ENCODE measurements at places on chromosomes 3 and 15.

DNA sequence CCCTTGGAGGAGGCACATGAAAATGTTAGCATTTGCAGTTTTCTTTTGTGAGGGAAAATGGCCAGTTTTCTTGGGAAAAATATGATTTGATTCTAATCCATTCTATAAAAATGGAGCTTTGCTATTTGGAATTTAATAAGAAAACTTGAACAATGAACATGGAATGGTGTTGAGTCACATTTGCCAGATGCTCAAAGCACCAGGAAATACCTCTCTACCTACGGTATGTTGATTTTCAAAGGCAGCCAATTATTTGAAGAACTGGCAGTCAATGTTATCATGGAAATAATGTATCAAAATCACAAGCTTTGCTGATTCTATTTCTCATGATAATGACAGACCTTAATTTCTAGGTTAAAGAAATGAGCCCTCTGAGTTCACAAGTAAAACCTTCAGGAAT lies 14.9 kb downstream of the NME9 start:
- no peak overlapping the region for H3K27ac ChIP-seq
- no peak for DNase-seq
- no peaks in the 10 kb centered on the region for H3K36me3 ChIP-seq
- no peak overlapping the region for H3K4me3 ChIP-seq
- no peaks in the 10 kb centered on the region for H3K27me3 ChIP-seq

DNA sequence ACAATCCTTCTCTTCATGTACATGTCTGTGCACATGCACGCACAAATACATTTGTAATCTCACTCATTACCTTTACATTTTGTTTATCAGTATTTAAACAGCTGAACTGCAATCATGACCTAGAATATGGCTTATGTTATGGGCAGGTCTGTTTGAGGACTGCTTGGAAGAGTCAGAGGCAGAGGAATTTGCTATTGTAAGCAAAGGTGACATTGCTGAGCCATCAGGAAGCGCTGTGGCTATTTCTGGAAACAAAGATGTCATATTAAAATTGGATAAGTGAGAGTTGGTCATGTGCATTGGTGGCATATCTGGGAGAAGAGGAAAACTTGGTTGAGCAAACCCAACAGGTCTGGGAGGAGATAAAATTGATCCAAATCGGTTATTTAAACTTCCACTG lies 41.6 kb downstream of the USF3 start:
- H3K4me1 ChIP-seq: no peaks in the 10 kb centered on the region
- no peaks in the 10 kb centered on the region for H3K27me3 ChIP-seq
- no peak for DNase-seq
- no peak overlapping the region for H3K4me3 ChIP-seq
- H3K36me3 ChIP-seq: no peaks in the 10 kb centered on the region

GRCh38 chr3:99544786-99545281 lies 93.6 kb upstream of the COL8A1 start:
- no peak overlapping the region for H3K27ac ChIP-seq
- no peaks in the 10 kb centered on the region for H3K36me3 ChIP-seq
- no peak overlapping the region for H3K4me3 ChIP-seq

DNA sequence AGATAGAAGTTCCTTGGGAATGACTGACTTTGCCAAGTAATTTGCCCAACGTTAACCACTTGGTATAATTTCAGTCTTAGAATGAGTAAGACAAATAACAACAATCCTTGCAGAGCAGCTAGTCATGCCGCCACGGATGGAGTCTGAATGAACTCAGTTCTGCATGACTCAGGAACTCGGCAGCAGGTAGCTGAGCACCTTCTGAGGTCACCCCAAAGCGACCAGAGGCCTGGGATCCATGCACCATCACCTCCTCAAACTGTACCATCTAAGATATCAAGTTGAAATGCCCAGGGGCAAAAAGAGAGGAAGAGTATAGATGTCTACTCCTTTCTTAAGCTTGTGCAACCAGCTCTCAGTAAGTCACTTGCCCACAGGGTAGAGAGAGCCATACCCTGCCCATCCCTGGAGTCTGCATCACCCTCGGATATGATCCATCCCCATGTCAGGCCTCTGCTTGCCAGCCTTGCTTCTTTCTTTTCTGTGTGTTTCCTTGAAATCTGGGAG lies 8.5 kb upstream of the CDCP1 start:
- H3K4me3 ChIP-seq: no peak overlapping the region
- no peak overlapping the region for H3K27ac ChIP-seq
- no peaks in the 10 kb centered on the region for H3K27me3 ChIP-seq
- H3K4me1 ChIP-seq: no peaks in the 10 kb centered on the region

DNA sequence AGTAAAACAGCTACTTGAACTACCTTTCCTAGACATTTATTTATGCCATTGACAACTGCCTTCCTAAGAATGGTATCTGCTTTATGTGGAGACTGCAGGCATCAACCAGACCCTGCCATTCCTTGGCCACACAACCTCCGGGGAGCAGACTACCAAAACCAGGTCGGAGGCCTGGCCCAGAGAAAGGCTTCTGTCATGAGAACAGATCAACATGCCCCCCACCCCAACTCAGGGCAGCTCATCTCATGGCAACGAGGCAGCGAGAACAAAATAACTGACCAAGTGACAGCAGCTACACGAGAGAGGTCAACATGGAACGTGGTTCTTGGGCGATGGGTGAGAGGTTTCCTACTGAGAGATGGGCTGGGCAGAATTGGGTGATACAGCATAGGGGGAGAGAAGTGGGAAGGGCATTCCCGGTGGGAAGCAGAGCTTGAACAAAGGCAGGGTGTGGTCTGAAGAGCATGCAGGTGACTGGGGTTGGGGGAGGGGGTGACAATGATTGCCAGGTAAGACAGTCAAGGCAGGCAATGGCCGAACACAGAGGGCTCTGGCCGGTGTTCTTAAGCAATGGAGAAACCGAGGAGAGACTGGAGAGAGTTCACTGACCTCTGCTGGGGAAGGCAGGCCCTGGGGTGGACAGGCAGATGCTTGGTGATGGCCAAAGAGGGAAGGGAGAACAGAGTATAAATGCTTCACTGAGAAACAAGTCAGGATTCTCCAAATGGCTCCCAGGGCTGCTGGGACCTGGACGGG lies 33.9 kb downstream of the CCDC12 start:
- no peak for DNase-seq
- no peaks in the 10 kb centered on the region for H3K27me3 ChIP-seq
- H3K27ac ChIP-seq: peak overlapping the region; percentile 57
- H3K36me3 ChIP-seq: peaks cover 19% of the 10 kb centered on the region
- no peak overlapping the region for H3K4me3 ChIP-seq

DNA sequence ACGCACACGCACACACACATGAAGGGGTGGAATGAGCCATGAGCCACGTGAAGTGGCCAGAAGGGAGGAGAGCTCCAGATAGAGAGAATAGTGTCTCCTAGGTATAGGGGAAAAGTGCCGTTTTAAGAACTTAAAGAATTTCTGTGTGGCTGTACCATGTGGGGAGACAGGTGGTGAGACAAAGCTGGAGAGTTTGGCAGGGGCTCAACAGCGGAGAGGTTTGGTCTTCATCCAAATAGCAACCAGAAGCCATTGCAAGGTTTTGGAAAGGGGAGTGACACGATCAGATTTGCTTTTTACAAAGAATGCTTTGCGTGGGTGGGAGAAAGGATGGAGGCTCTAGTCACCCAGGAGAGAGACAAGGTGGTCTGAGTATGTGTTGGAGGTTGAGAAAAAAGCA lies 146.0 kb downstream of the IL20RB start:
- no peaks in the 10 kb centered on the region for H3K4me1 ChIP-seq
- H3K27ac ChIP-seq: no peak overlapping the region
- peaks cover 5% of the 10 kb centered on the region for H3K27me3 ChIP-seq
- H3K4me3 ChIP-seq: no peak overlapping the region
- no peak for DNase-seq

DNA sequence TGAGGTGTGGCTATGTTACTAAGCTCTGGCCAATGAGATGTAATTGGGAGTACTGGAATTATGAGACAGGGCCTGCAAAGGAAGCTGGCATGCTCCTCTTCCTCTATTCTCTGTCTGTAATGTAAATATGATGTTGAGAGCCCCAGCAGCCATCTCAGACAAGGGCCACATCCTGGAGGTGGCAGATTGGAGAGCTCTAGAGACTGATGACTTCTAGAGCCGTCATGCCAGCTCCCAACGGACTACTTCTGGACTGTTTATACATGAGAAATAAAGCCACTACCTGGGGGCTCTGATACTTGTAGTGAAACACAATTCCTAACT lies 19.7 kb downstream of the PLD1 start:
- no peak for DNase-seq
- H3K4me1 ChIP-seq: peaks cover 16% of the 10 kb centered on the region
- no peaks in the 10 kb centered on the region for H3K27me3 ChIP-seq
- H3K36me3 ChIP-seq: no peaks in the 10 kb centered on the region
- H3K27ac ChIP-seq: no peak overlapping the region

- H3K4me1 ChIP-seq: no peaks in the 10 kb centered on the region
- no peaks in the 10 kb centered on the region for H3K36me3 ChIP-seq
- H3K27me3 ChIP-seq: no peaks in the 10 kb centered on the region
- no peak overlapping the region for H3K4me3 ChIP-seq
- no peak overlapping the region for H3K27ac ChIP-seq
These were observed 26.8 kb upstream of the LIMD1 start for GRCh38 chr3:45567730-45568172.

DNA sequence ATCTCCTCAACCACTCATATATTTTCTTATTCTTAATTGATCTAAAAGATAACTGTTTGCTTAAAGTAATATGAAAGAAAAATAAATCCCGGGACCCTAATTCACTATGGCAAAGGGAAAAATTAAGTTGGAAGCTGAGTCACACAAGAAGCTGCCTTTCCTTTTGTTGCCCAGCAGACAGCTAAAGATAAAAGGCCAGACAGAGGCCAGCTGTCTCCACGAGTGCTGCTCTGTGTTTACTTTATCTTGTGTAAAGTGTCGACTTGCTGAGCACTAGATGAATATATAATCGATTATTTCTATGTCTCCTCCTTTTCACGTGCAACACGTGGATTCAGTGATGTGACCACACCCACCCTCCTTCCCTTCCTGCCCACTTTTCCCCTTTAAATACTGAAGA lies 52.8 kb upstream of the NSMCE3 start:
- no peak overlapping the region for H3K27ac ChIP-seq
- H3K27me3 ChIP-seq: no peaks in the 10 kb centered on the region
- no peaks in the 10 kb centered on the region for H3K4me1 ChIP-seq
- DNase-seq: no peak

GRCh38 chr15:96893159-96893906 lies 562.8 kb downstream of the NR2F2 start:
- no peak overlapping the region for H3K4me3 ChIP-seq
- DNase-seq: peak; percentile 21
- H3K27ac ChIP-seq: no peak overlapping the region
- H3K4me1 ChIP-seq: peaks cover 4% of the 10 kb centered on the region
- no peaks in the 10 kb centered on the region for H3K27me3 ChIP-seq
- H3K36me3 ChIP-seq: no peaks in the 10 kb centered on the region

DNA sequence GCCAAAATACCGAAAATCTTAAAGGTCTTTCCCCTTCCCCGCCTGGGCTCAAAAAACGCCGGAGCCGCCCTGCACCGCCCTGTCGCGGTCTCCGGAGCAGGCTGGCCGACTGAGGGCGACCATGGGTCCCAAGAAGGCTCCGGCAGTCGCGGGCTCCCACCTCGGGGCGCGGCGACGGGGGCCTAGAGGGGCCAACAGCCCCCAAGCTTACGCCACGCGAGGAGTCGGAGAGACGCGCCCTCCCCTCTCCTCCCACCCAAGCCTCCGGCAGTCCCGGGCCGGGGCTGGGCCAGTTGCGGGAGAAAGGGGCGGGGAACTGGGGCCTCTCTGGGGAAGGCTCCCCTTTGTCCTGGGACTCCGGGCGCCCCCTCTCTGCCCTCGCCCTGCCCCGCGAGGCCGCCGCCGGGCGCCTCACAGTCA lies 69.2 kb downstream of the GOLGA8B start:
- no peaks in the 10 kb centered on the region for H3K27me3 ChIP-seq
- DNase-seq: peak; percentile 58
- H3K36me3 ChIP-seq: no peaks in the 10 kb centered on the region
- H3K4me3 ChIP-seq: peak overlapping the region; percentile 93

DNA sequence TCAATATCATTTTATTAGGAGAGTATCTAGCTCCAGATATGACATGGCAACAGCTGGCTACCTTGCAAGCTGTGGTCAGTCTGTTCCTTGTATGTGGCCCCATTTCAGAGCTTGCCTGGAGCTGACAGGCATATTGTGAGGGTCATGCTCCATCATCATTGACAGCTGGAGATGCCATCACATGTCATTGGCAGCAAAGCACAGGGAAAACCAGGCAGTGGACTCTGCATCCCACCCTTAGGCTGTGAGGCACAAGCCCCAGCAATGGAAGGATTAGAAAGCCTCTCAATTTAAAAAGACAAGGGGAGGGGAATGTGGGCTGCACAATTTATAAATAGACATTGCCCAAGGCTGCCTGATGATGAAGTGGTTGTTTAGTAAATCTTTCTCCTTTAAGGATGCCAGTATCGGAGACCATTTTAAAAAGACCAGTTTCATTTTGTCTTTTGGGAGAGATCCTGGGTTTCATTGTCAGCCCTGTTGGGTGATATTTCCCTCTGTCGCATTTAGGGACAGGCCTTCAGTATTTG lies 27.9 kb downstream of the LNP1 start:
- H3K27me3 ChIP-seq: no peaks in the 10 kb centered on the region
- DNase-seq: no peak
- no peak overlapping the region for H3K27ac ChIP-seq
- no peak overlapping the region for H3K4me3 ChIP-seq

DNA sequence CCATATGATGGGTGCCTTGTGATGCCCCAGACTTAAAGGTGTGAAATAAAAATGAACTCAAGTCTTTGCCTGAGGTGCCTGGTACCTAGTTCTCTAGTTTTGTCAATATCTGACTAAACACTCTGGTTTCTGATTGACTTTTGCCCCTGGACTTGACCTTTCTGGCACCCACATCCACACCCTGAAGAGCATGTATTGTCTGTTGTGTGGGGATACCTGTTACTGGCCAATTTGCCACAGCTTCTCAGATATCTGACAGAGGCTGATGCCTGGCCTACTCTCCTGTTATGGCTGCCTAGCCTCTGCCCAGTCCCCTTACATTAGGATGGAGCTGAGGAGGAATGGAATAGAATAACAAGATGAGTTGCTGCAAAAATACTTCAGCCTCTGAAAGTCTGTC lies 3.6 kb downstream of the ZBTB38 start:
- H3K4me3 ChIP-seq: no peak overlapping the region
- no peak overlapping the region for H3K27ac ChIP-seq
- DNase-seq: no peak
- H3K36me3 ChIP-seq: no peaks in the 10 kb centered on the region
- H3K27me3 ChIP-seq: no peaks in the 10 kb centered on the region
- peaks cover 40% of the 10 kb centered on the region for H3K4me1 ChIP-seq

DNA sequence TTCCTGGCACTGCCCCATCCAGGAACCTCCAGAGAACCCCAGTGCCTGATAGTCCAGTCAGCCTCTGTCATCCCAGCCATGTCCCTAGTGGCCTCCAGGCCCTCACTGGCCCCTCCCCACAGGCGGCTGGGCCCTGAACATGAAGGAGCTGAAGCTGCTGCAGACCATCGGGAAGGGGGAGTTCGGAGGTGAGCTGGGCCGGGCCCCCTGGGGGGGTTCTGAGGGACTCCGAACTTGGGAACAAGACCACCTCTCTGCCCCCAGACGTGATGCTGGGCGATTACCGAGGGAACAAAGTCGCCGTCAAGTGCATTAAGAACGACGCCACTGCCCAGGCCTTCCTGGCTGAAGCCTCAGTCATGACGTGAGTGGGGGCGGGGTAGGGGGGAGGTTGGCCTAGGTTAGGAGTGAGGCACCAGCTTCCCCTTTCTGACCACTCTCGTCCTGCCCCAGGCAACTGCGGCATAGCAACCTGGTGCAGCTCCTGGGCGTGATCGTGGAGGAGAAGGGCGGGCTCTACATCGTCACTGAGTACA lies 12.0 kb upstream of the LMAN1L start:
- no peaks in the 10 kb centered on the region for H3K27me3 ChIP-seq
- no peaks in the 10 kb centered on the region for H3K4me1 ChIP-seq
- no peak for DNase-seq
- H3K27ac ChIP-seq: no peak overlapping the region
- H3K36me3 ChIP-seq: no peaks in the 10 kb centered on the region

Measured in adrenal gland (tissue), 19 donors.